Left renal cortex interstitium (tissue), 4 donors: ENCODE measurements at places on chromosomes 16 and 17. TPM values are rescaled to one million over a fixed set of nuclear protein-coding genes. Genes with fewer than 3 reads are reported as not detected.

GRCh38 chr16:57630931-57631845 lies 2.8 kb downstream of the ADGRG1 start:
- no peak for DNase-seq

- DNase-seq = no peak
These were observed 22.5 kb downstream of the SLC6A2 start for GRCh38 chr16:55678161-55678821.

DNA sequence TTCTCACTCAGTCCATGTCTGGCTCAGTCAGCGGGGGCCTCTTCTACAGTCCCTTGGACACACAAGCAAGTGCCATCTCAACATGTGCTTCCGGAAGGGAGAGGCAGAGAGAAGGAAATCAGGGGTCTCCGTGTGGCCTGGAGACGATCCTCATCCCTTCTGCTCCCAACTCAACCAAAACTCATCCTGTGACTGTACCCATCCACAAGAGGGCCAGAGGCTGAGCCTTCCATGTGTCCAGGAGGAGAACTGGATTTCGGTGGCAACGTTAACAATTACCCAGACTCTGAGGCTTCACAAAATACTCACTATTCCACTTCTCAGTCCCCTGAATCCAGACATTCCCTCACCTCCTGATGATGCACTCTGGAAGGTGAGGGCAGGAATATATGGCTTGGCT lies 7.8 kb upstream of the ALOX12B start:
- DNase-seq = no peak

NME3 gene
- 23.1 TPM for polyA plus RNA-seq

DNA sequence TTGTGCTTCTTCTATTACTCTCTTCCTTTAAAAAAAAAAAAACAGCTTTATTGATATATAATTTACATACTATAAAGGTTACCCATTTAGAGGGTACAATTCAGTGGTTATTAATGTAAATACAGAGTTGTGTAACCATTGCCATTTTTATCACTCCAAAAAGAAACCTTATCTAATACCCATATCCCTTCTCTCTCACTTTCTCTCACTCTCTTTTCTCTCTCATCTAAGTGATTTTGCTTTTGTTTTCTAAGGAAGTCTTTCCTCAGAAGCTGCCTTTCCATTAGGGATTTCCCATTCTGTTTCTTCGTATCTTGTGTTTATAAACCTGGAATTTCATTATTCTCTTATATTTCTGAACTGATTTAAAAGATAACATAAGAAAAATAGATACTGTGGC lies 55.5 kb downstream of the NFAT5 start:
- no peak for DNase-seq

- DNase-seq = no peak
These were observed 3.4 kb upstream of the PRSS8 start for GRCh38 chr16:31138621-31139578.

GRCh38 chr16:59108374-59108773 lies 374.3 kb upstream of the GOT2 start:
- no peak for DNase-seq

GRCh38 chr17:70307430-70308225 lies 138.3 kb downstream of the KCNJ2 start:
- no peak for DNase-seq

KCNJ2 gene
- polyA plus RNA-seq = 3.1 TPM

ABHD15 gene
- 7.4 TPM for polyA plus RNA-seq

- no peak for DNase-seq
These were observed 18.7 kb upstream of the ARHGAP17 start for GRCh38 chr16:25033852-25034251.

GRCh38 chr17:43468691-43469139 lies 15.1 kb upstream of the DHX8 start:
- no peak for DNase-seq

GRCh38 chr16:3950343-3951193 lies 70.1 kb upstream of the CREBBP start:
- DNase-seq = no peak

DNA sequence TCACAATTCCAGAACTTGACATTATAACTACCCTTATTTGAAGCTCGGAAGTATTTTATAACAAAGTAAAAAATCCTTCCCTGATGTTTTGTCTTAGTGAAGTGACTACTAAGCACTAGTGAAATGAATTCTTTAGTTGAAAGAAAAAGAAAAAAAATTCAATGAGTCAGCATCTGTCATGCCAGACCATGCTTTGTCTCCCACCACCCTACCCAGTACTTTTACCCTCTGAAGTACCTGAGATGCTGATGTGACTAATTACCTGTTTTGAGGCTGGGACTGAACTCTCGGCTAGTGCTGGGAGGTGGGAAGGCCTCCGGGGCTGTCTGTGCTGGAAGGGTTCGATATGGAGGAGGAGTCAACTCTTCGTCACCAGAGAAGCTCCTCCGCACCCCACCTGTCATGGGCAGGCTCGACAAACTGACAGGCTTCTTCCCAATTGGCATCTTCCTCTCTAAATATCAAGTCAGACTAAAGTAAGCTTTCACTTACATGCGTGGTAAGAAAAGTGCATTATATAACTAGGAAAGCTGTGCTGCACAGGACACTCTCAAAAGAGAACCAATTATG lies 19.6 kb downstream of the NME2 start:
- DNase-seq = no peak

DNA sequence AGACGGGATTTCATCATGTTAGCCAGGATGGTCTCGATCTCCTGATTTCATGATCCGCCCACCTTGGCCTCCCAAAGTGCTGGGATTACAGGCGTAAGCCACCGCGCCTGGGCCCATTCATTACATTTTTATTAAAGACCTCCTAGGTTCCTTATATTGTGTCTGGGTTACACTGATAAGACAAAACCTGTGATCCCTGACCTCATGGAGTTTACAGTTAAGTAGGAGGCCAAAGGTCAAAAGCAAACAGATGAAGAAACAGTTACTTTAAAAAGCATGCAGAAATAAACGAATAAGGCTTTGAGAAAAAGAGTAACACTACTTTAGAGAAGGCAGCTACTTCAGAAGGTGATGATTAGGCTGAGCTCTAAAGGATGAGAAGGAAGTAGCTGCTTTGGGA lies 14.9 kb upstream of the HLF start:
- DNase-seq = no peak

KRTAP4-6 gene
- not detected for polyA plus RNA-seq

- DNase-seq = no peak
These were observed 7.1 kb downstream of the USP31 start for GRCh38 chr16:23141959-23142740.

GRCh38 chr16:1834096-1834495 lies 7.1 kb downstream of the FAHD1 start:
- no peak for DNase-seq

DNA sequence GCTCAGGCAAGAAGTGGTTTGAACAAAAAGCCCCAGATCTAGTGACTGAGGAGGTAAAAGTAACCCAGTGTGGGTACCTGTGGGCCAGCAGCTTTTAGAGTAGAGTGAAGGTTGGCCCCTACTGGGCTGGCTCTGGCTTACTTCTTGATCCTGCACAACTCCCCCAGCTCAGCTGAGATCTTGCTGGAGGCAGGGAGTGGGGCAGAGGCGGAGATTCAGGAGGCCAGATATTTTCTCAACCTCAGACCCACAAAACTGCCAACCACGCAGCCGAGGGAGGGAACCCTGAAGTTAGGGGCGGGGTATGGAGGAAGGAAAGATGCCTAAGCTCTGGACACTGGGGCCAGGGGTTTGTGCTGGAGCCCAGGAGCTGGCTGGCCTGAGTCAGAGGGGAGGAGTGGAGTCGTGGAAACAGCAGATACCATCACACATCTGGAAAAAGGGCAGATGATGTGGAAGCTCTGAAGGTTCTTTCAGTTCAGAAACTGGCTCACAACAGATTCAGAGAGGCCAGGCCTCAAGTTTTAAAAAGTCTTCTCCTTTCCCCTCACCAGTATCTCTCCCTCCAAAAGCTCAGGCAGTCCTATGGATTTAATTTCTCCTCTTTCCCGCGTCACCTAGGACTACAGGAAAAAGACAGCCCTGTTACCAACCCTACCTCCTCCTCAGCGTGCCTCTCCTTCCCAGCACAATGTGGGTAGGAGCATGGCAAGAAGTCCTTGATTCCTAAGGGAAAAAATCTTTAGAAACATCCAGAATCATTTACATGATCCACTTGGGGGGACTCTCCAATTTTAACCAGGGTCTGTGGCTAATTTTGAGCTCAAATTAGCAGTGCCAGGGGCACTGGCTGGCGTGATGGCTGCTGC lies 48.1 kb downstream of the MYO18A start:
- no peak for DNase-seq

DNA sequence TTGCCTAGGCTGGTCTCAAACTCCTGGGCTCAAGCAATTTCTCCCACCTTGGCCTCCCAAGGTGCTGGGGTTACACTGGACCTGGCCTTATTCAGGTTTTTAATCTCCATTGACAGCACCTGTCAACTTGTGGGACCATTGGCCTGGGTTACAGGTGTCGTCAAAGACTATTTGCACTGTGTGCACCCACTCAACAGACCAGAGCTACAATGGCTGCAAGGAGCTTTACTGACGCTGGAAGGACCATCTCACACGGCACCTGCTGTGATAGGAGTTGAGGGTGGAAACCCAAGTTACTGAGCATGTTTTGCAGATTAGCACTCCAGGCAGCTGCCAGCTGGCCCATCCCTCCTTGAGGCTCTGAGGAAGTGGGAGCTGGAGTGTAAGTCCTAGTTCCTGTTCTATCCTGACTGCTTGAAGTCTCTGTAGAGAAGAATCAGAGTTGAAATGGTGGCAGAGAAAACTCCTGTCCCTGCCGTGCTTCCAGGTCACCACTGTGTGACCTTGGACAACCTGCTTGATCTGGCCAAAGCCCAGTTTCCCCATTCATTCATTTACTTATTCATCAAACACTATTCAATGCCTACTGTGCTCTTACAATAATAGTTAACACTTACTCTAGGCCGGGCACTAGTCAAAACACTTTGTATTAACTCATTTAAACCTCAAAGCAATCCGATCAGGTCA lies 42.4 kb upstream of the LONP2 start:
- no peak for DNase-seq

GRCh38 chr16:58495521-58496331 lies 4.2 kb upstream of the NDRG4 start:
- DNase-seq = no peak

GRCh38 chr17:14513835-14514234 lies 213.0 kb downstream of the HS3ST3B1 start:
- DNase-seq = no peak

GRCh38 chr17:53912117-53912516 lies 89.4 kb downstream of the KIF2B start:
- no peak for DNase-seq

DNA sequence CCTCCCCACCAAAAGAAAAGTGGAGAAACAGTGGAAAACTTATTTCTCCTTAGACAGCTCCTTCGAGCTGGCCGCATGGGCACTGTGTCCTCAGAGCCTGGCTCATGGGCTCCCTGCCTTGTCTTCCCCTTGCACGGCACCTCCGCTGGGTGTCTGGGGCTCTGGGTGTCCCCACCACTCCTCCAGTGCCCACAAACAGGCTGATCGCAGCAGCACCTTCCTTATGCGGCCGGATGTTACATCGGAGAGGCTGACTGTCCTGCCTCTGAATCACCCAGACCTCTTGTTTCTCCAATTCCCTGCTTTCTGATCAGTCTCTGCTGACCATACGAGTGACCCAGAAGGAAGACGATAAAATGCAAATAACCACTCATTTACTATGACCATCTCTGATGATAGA lies 121.7 kb downstream of the SLC39A11 start:
- DNase-seq = no peak

DNA sequence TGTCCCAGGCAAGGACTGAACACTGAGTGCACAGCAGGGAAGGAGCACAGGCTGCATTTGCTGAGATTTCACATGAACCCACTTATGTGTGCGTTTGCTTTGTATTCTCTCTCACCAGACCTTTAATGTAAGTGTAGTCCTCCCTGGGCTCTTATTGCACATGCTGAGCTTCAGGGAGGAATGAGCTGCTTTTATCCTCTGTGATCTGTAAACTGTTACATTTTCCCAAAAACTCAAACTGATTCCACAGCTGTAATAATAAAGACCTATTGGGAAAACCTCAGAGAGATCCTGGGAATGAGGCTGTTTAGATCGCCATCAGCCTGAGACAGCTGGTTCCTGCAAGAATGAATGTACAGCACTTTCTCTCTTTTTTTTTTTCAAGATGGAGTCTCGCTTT lies 53.6 kb upstream of the ADORA2B start:
- no peak for DNase-seq

TBC1D3I gene
- not detected for polyA plus RNA-seq

DNA sequence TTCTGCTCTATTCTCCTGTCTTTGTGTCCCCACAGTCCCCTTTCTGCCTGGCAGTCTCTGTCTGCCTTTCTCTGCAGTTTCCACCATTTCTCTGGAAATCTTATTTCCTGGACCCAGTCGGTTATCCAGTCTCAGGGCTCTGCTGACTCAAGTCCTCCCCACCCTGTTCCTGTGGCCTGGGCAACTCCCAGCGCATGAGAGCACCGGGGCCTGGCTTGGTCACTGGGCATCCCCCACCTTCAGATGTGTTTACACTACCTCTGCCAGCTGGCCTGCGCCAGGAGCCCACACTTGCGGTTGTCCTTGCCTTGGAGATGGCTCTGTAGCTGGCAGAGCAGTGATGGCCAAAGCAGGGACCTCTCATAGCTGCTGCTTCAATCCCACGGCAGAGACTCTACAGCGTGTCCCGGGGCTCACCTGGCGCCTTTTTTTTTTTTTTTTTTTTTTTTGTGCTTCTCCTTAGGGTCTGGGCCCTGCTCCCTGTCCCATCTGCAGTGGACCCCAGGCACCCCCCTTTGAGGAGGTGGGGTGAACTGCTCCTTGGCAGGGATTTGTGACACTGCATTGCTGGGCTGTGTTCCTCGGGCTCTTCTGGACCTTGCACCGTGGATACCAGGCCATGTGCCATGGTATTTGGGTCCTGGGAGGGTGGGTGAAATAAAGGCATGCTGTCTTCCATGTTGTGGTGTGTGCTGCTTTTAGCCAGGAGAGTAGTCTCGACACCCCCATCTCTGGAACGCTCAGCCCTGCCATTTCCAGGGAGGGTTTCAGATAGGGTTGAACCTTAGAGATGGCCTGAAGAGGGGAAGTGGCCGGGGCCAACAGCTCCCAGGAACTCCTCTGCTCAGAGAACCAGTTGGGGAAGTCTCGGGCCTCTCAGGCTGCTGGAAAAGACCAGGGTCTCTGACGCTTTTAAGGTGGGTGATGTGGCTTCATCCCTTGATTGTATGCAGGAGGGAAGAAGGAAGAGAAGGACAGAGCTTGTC lies 17.5 kb downstream of the GUCY2D start:
- no peak for DNase-seq

DNA sequence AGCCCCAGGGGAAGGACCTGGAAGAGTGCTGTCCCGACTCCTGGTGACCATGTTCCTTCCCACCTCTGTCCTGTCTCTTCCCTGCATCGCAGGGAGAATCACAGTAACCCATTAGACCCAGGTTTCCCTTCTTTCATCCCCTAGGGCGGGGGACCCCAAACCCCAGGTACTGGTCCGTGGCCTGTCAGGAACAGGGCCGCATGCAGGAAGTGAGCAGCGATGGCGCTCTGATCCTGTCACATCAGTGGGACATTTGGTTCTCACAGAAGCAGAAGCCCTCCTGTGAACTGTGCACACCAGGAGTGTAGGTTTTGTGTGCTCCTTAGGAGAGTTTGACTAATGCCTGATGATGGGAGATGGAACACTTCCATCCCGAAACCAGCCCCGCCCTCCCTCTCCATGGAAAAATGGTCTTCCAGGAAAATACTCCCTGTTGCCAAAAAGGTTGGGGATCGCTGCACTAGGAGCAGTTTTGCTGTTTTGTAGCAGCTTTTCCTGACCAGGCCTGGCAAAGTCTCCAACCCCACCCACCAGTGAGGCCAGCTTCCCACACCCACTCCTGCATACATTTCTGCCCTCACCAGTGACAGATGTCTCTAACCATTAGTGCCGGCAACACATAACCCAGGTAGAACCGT lies 10.5 kb downstream of the MNT start:
- no peak for DNase-seq

- DNase-seq = no peak
These were observed 13.4 kb upstream of the RFFL start for GRCh38 chr17:35076874-35077273.

GRCh38 chr16:28025631-28026030 lies 37.9 kb downstream of the GSG1L start:
- DNase-seq = no peak
